ENCODE measurements at places on chromosomes 2 and 18. TPM values are rescaled to one million over a fixed set of nuclear protein-coding genes. Genes with fewer than 3 reads are reported as not detected.

Gene SLC9A2
- 5.7 TPM for total RNA-seq

Gene KCTD1
- 63.2 TPM for total RNA-seq

Gene GATA6
- 58.4 TPM for total RNA-seq

Gene CNRIP1
- total RNA-seq = not detected

Gene FKBP7
- 8.8 TPM for total RNA-seq

Gene ALK
- total RNA-seq = not detected

Gene CD302
- total RNA-seq = 3.4 TPM

- no peaks in the 10 kb centered on the region for H3K4me1 ChIP-seq
- H3K27ac ChIP-seq = no peak overlapping the region
- no peak overlapping the region for H3K4me3 ChIP-seq
- peaks cover 60% of the 10 kb centered on the region for H3K27me3 ChIP-seq
- DNase-seq = no peak
- H3K36me3 ChIP-seq = no peaks in the 10 kb centered on the region
Measured at GRCh38 chr2:65850695-65851094, 418.3 kb upstream of the SPRED2 start.

GRCh38 chr18:66511792-66512191 lies 92.1 kb downstream of the CDH19 start:
- DNase-seq = peak; percentile 24
- H3K27ac ChIP-seq = peak overlapping the region; percentile 90
- no peaks in the 10 kb centered on the region for H3K27me3 ChIP-seq
- H3K36me3 ChIP-seq = peaks cover 7% of the 10 kb centered on the region
- H3K4me3 ChIP-seq = peak overlapping the region; percentile 1

- no peaks in the 10 kb centered on the region for H3K27me3 ChIP-seq
- no peak overlapping the region for H3K4me3 ChIP-seq
- H3K36me3 ChIP-seq = no peaks in the 10 kb centered on the region
- H3K27ac ChIP-seq = no peak overlapping the region
- H3K4me1 ChIP-seq = no peaks in the 10 kb centered on the region
Measured at GRCh38 chr2:76323381-76323780, 612.7 kb upstream of the GCFC2 start.

DNA sequence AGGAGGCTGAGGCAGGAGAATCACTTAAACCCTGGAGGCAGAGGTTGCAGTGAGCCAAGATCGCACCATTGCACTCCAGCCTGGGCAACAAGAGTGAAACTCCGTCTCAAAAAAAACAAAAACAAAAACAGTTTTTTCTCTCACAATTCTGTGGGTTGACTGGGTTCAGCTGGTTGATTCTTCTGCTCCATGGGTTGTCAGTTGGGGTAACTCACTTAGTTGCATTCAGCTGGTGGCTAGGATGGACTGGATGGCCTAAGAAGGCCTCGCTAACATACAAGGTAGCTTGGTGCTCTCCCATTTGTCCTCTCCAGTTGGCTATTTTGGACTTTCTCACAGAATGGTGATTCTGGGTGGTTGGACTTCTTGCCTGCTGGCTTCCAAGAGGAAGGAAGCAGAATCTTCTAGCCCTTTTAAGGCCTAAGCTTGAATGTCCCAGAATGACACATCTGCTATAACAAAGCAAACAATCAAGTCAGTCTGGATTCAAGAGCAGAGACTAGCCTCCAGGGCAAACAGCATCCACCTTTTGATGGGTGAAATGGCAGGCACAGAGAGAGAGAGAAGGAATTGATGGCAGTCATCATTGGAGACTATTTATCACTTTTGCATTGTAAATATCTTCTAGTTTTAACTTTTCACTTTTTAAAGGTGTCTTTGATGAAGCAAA lies 17.9 kb downstream of the LAMA3 start:
- H3K4me3 ChIP-seq = no peak overlapping the region
- peaks cover 18% of the 10 kb centered on the region for H3K4me1 ChIP-seq
- peaks cover 9% of the 10 kb centered on the region for H3K36me3 ChIP-seq

- H3K4me1 ChIP-seq = peaks cover 13% of the 10 kb centered on the region
- no peaks in the 10 kb centered on the region for H3K36me3 ChIP-seq
- H3K27me3 ChIP-seq = no peaks in the 10 kb centered on the region
- H3K4me3 ChIP-seq = no peak overlapping the region
- H3K27ac ChIP-seq = peak overlapping the region; percentile 60
Measured at GRCh38 chr2:46873604-46874068, 42.0 kb downstream of the MCFD2 start.

DNA sequence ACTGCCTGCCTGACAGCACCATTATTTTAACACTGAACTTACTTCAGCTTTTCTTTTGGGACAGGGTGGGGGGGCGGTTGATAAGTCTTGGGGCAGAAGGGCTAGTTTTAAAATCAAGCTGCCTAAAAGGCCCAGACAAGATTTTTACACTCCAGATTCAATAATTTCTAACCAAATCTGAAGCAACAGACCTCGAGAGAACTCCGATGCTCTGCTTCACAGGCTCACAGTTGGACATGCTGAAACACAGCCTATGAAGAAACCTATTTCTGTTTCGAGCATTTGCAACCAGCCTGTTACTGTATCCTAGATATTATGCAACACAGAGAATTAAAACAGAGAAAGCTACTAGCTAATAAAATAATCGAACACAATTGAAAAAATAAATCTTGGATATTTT lies 1.3 kb upstream of the MYT1L start:
- H3K4me1 ChIP-seq = no peaks in the 10 kb centered on the region
- no peak overlapping the region for H3K4me3 ChIP-seq
- H3K27me3 ChIP-seq = no peaks in the 10 kb centered on the region
- H3K27ac ChIP-seq = no peak overlapping the region

DNA sequence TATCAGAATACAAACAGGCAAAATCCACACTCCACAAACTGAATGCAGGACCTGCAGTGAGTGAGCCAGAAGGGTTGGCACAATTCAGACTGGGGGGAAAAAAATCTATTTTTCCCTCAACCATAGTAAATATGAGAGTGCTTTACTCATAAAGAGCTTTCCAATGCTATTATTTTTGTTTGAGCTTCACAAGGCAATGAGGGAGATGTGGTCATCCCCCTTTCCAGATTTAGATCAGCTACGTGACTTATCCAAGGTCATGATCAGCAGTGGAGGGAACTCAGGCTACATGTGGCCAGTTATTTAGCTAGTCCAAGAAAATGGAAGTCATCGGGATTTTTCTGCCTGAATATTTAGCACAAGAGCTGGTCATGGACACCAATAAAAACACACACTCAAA lies 120.4 kb upstream of the KLF7 start:
- no peaks in the 10 kb centered on the region for H3K27me3 ChIP-seq
- no peaks in the 10 kb centered on the region for H3K4me1 ChIP-seq
- H3K4me3 ChIP-seq = no peak overlapping the region
- H3K36me3 ChIP-seq = no peaks in the 10 kb centered on the region
- no peak for DNase-seq

- H3K27ac ChIP-seq = peak overlapping the region; percentile 96
- DNase-seq = peak; percentile 28
- H3K36me3 ChIP-seq = peaks cover 60% of the 10 kb centered on the region
- H3K27me3 ChIP-seq = no peaks in the 10 kb centered on the region
- peak overlapping the region; percentile 88 for H3K4me3 ChIP-seq
Measured at GRCh38 chr18:11851806-11852337, 659 bp downstream of the CHMP1B start.

DNA sequence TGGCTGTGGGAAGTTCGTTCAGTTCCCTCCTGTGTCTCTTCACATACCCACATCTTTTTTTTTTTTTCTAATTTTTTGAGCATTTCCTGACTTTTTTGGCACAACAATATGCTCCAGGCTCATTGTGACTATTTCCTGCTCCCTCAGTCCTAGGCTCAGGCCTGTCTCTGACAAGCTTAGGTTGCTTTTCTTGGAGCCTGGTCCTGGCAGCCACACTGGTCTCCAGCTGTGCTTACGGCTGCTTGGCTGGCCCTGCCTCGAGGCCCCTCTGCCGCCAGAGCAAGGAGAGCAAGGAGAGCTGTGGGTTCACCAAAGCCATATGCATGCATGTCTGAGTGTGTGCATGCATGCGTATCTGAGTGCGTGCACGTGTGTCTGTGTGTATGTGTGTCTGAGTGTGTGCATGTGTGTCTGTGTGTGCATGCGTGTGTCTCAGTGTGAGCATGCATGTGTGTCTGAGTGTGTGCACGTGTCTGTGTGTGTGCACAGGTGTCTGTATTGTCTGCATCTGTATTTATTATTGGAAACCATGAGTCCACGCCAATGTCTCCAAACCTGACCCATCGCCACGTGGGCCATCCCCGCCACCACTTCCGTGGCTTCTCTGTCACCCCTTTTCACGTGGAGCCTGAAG lies 766.1 kb upstream of the SALL3 start:
- no peaks in the 10 kb centered on the region for H3K36me3 ChIP-seq
- H3K27me3 ChIP-seq = no peaks in the 10 kb centered on the region
- H3K4me1 ChIP-seq = no peaks in the 10 kb centered on the region

DNA sequence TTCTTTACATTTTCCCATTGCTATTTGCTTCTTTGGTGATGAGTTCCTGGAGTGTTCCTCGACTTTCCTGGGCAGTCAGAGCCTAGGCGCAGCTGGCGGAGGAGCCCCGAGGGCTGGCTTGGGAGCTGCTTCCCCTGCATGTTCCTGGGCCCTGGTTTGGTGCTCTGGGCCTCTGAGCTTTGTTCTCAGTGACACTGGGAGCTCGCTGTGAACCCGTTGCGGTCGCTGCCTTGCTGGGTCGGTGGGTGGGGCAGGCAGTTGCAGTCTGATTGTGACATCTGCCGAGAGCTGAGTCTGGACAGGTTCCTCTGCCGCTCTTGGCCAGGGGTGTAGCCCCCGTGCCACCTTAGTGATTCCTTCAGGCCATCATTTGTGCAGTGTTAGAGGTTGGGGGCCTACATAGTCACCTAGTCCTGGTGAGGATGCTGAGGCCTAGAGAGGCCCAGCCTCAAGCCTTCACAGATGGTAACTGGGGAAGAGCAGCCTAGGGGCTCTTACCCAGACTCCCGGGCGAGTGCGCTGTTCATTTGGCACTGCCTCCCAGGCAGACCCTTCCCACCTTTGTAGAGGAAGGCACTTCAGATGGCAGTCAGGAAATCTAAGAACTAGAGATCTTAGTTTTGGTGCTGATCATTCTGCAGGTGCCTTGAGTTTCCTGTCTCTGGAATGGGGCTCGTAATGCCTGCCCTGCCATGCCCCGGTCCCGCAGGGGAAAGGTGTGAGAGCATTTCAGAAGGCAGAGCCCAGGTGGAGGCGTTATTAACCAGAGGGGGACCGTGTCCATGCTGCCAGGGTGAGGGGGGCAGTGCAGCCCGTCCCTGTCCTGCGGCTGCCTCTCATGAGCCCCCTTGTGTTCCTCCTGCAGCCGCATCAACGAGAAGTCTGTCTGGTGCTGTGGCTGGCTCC lies 8.4 kb downstream of the ASB1 start:
- no peaks in the 10 kb centered on the region for H3K27me3 ChIP-seq
- H3K4me3 ChIP-seq = no peak overlapping the region
- DNase-seq = no peak
- H3K4me1 ChIP-seq = peaks cover 83% of the 10 kb centered on the region
- H3K27ac ChIP-seq = peak overlapping the region; percentile 92

- H3K4me1 ChIP-seq = no peaks in the 10 kb centered on the region
- DNase-seq = no peak
- peaks cover 27% of the 10 kb centered on the region for H3K27me3 ChIP-seq
Measured at GRCh38 chr18:6406910-6407470, 7.7 kb downstream of the L3MBTL4 start.

- H3K27ac ChIP-seq = no peak overlapping the region
- no peaks in the 10 kb centered on the region for H3K27me3 ChIP-seq
- no peak overlapping the region for H3K4me3 ChIP-seq
Measured at GRCh38 chr18:57755473-57756067, 47.5 kb downstream of the ATP8B1 start.

GRCh38 chr2:32812316-32812715 lies 134.4 kb upstream of the LTBP1 start:
- peaks cover 20% of the 10 kb centered on the region for H3K4me1 ChIP-seq
- H3K36me3 ChIP-seq = peaks cover 7% of the 10 kb centered on the region
- H3K27me3 ChIP-seq = no peaks in the 10 kb centered on the region
- no peak overlapping the region for H3K4me3 ChIP-seq

GRCh38 chr2:191740016-191740419 lies 62.1 kb downstream of the NABP1 start:
- no peak for DNase-seq
- H3K27ac ChIP-seq = no peak overlapping the region
- no peaks in the 10 kb centered on the region for H3K27me3 ChIP-seq
- peaks cover 16% of the 10 kb centered on the region for H3K4me1 ChIP-seq

DNA sequence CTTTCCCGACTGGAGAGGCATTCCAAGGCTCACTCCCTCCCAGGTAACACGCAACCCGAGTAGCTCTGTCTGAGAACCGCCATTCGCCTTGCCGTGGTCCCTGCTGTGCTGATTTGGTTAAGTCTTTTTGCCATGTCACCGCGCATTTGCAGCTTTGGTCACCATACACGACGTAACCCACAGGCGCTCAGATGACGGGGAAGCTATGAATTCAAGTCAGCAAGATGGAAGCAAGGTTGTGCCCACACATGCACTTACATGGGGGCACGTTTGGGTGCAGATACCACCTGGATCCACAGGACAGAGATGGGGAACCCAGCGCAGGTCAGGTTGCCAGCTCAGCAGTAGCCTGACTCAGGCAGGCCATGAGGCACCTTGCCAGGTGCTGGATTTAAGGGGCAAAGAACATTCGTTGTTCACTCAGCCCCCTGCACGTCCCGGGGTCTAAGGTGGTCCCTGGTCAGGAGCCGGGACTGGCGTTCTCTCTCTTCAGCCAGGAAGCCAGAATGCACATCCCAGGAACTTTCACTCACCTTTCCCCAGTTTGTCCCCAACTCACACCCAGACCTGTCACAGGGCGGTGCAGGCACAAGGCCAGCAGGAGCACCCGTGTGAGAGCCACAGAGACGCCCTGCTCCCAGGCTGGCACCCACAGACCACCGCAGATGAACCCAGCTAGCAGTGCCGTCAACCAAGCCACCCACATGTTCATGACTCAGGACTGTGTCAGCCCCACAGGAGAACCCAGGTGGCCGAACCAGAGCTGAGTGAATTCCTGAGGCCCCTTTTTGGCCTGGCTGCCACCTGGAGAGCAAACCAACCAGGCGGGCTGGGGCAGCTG lies 19.9 kb downstream of the SNED1 start:
- no peaks in the 10 kb centered on the region for H3K4me1 ChIP-seq
- no peak overlapping the region for H3K4me3 ChIP-seq
- no peak for DNase-seq
- H3K36me3 ChIP-seq = no peaks in the 10 kb centered on the region

GRCh38 chr2:190679813-190680591 lies 31.1 kb downstream of the NAB1 start:
- peak; percentile 69 for DNase-seq
- no peak overlapping the region for H3K4me3 ChIP-seq
- H3K4me1 ChIP-seq = peaks cover 13% of the 10 kb centered on the region
- no peaks in the 10 kb centered on the region for H3K36me3 ChIP-seq
- peak overlapping the region; percentile 24 for H3K27ac ChIP-seq
- no peaks in the 10 kb centered on the region for H3K27me3 ChIP-seq
